ENCODE measurements at places on chromosomes 5 and 9. TPM values are rescaled to one million over a fixed set of nuclear protein-coding genes. Genes with fewer than 3 reads are reported as not detected.

Gene GABRA1
- total RNA-seq = not detected

Gene CATSPER3
- total RNA-seq = 0.42 TPM

Gene SH3RF2
- 2.5 TPM for total RNA-seq

Gene CDH18
- total RNA-seq = not detected

Gene GARIN3
- not detected for total RNA-seq

Gene TMEM171
- total RNA-seq = 6.3 TPM

Gene CYSRT1
- total RNA-seq = 3.6 TPM

Gene PHF2
- 14.4 TPM for total RNA-seq

Gene FBN2
- total RNA-seq = 12.1 TPM

Gene AGTPBP1
- 9.7 TPM for total RNA-seq

Gene DNAJB5
- total RNA-seq = 7.7 TPM

Gene SLC6A19
- total RNA-seq = 0.08 TPM

Gene ANKRD18B
- total RNA-seq = 4.3 TPM

Gene ASPN
- not detected for total RNA-seq

All from A549 treated with GW870086 at 1 μM for 4 hours (cell line).